ENCODE measurements at places on chromosomes 3 and 15.

GRCh38 chr15:95875121-95875643 is 455.3 kb upstream of the NR2F2 start:
- no peak for DNase-seq

DNA sequence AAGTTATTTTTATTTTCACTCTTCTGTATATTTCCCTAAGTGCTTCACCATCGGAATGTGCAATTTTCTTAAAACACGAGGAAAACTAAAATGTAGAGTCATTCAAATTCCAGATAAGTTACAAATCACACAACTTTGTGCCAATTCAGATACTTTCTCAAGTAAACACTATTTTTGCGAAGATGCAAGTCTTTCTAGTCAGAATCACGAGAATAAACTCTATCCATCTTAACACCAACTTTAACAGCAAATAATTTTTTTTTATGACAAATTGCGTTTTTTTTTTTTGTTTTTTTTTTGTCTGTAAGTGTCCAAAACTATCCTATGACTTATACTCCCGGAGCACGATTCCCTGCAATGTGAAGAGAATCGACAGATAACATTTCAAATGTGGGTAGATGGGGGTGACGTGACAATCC is 1.3 kb downstream of the STAG1 start:
- DNase-seq = no peak

DNA sequence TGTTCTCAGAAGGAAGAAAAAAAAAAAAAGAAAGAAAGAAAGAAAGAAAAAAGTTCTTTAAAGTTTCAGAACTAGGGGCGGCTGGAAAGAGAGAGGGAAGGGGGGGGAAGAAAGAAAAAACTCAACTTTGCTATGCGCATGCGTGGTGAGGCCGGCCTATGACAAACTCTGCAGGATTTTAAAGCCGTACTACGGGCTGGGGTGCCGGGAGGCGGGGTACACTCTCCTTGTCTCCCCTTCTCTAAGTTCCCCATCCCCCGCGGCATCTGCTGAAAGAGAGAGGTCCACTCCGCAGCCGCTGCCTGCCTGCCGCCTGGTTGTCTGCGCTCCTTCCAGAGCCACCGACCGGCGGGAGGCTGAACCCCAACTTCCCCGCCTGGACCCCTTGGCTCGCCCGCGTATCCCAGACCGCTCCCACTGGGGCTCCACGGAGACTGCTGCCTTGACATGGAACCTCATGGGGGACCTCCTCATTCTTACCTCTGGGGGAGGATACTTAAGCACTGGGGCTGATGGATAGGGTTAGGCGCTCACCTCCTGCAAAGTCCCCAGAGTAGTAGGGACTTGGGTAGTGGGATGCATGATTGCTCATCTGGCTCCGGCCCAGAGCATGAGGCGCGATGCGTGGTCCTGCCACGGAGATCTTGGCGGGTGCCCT is 1.4 kb upstream of the WNT5A start:
- DNase-seq = no peak

DNA sequence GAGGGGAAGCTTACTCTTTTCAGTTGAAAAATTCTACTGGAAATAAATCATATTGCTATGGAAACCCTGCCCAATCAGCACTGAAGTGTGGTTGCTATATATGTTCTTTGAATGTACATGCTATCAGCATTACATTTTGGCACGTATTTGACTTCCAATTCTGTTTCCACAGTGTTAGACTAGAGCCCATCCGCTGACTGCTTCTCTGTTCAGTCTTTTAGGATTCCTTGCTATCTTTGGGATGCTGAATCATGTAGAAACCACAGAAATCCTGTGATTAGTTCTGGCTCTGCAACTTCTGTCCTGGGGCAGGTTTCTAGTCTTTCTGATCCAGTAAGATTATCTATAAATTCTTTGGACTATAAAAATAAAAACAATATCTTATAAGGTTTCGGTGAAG is 128.2 kb upstream of the SLC7A14 start:
- no peak for DNase-seq

DNA sequence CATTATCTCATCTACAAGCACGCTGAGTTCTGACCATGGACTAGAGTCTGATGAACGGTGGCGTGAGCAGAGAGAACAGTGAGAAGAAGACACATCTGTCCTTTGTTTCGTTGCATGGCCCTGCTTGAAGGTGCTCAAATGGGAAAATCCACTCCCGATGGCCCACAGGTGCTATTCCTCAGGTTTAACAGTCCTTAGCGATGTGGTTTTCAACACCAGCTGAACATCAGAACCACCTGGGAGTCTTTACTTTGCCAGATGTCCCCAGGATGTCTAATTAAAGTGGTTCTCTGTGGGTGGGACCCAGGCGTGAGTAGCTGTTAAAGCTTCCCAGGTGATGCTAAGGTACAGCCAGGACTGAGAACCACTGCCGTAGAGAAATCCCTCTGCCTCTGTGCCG is 13.0 kb downstream of the ADAMTS17 start:
- DNase-seq = no peak

DNA sequence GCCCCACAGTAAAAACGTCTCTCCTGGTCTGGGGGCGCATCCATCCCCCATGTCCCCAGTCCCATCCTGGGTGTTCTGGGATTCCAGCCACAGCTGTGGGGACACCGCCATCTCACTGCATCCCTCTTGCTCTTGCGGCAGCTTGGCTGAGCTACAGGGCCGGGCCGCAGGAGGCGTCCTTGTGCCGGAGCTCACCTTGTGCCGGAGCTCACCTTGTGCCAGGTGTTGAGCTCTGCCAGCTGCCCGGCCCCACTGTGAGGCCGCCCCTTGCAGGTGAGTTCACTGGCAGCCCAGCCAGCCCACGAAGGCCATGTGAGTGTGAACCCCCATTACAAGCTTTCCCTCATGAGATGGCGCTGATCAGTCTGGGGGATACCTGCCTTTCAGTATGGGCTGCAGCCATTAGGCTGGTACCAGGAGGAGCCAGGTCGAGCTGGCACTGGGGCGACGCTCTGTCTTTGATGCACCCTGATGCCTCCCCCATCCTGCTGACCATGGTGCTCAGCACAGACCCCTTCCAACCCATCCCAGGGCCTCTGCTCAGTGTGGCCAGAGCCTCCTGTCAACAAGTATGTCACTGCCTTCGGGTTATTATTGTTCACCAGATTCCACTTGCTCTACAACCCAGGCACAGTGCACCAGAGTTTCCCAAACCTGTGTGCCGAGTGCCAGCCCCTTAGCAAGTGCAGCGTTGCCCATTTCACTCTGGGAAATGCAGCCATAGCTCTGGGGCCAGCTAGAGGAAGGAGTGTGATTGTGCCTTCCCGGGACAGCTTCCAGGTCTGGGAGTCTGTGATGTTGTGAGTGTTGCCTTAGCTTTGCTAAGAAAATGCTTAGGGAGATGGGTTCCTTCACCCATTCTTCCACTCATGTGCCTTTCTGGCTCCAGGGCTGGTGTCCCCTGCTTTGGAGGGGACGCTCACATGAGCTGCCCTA is 105.7 kb downstream of the APBA2 start:
- no peak for DNase-seq

DNA sequence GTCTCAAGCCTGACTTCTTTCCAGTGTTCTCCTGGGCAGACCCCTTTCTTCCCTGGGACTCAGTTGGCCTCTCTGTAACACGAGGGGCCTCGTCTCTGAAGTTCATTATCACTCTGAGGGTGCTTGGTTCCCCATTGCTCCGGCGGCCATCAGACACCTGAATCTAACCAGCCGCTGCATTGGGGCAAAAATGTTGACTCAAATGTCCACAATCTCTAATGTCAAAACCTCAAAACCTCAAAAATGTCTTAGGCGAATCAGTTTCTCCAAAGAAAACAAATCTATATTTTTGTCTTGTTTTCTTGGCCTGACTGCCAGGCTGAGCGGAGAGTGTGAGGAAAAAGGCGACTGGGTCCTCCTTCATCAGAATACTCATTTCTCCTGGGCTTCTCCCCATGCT is 220.7 kb downstream of the VPS13C start:
- DNase-seq = no peak

GRCh38 chr15:49174902-49175301 is 4.9 kb downstream of the GALK2 start:
- no peak for DNase-seq

GRCh38 chr15:79816571-79816970 is 80.2 kb downstream of the MTHFS start:
- DNase-seq = no peak

Data from NCI-H2227 treated with DMSO at 0.1 percent for 48 hours (cell line).